ENCODE measurements at places on chromosomes 3 and 15. TPM values are rescaled to one million over a fixed set of nuclear protein-coding genes. Genes with fewer than 3 reads are reported as not detected.

- DNase-seq, result no peak
Measured at GRCh38 chr15:38189671-38190295, 62.9 kb upstream of the SPRED1 start.

DNA sequence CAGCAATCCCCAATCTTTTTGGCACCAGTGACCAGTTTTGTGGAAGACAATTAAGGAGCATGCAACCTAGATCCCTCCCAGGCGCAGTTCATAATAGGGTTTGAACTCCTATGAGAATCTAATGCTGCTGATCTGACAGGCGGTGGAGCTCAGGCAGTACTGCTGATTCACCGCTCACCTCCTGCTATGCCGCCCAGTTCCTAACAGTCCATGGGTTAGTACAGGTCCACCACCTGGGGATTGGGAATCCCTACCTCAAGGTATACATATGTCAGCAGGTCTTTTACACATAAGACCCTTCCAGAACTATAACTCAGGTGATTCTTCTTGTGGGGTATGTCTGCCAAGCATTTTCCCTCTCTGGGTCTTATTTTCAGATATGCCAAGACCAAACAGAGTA is 182.2 kb downstream of the OSBPL10 start:
- DNase-seq, result no peak

DNA sequence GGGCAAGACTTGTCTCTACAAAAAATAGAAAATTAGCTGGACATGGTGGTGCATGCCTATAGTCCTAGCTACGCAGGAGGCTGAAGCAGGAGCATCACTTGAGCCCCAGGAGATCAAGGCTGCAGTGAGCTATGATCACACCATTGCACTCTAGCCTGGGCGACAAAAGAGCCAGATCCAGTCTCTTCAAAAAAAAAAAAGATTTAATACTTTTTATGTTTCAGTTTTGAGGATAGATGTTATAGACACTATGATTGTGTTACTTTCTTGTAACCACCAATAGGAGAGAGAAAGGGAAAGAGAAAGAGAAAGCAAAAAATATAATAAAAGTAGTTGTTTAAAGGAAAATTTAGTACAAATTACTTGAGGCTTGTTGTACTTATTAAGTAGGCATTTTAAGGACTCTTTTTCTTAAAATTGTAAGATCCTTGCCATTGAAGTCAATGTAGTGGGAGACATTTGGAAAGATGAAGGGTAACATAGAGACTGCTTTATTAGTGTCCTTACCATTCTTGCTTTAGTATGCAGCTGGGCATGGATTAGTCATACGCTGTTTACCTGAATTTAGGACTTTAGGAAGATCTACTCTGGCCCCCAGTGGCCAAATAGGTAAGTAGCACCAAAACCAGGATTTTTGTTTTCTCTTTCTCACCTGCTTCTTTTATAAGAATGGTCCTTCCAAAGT is 35.1 kb upstream of the ZDHHC23 start:
- peak; percentile 30 for DNase-seq

DNA sequence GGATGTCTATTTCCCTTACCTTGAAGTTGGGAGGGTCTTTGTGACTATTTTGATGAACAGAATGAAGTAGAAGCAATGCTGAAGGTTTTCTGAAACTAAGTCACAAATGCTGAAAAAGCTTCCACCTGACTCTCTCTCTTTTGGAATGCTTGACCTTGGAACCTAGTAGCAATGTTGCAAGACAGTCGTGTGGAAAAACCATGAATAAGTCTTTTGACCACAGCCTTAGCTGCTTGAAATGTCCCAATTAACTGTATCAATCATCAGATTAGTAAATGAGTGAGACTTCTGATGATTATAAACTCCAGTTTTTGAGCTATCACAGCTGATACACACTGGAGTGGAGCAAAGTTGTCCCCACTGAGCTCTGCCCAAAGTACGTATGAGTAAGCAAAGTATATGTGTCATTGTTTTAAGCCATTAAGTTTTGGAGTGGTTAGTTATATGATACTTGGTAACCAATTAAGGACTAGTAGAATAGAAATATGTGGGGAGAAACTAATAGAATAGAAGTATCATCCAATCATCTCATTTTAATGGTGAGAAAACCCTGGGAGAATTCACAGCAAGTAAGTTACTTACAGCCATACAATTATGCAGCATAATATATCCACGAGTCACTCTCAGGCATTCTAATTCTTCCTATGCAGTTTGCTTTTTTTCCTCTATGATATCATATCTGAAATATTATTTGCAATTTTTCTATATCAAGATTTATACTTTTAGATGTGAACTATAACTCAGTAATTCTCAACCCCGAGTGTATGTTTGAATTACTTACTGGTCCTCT is 1010.6 kb downstream of the ROBO2 start:
- no peak for DNase-seq

- DNase-seq, result no peak
Measured at GRCh38 chr15:92803852-92804609, 96.1 kb upstream of the CHD2 start.

Gene GREM1
- polyA plus RNA-seq, result 0.15 TPM

Gene FAM81A
- 10.4 TPM for polyA plus RNA-seq

Gene MKRN2OS
- polyA plus RNA-seq, result not detected
